Fibroblast of the conjunctiva (primary cell): ENCODE measurements at places on chromosomes 3 and 15.

- no peak for DNase-seq
These were observed 85.4 kb downstream of the TMEM108 start for GRCh38 chr3:133123636-133124035.

DNA sequence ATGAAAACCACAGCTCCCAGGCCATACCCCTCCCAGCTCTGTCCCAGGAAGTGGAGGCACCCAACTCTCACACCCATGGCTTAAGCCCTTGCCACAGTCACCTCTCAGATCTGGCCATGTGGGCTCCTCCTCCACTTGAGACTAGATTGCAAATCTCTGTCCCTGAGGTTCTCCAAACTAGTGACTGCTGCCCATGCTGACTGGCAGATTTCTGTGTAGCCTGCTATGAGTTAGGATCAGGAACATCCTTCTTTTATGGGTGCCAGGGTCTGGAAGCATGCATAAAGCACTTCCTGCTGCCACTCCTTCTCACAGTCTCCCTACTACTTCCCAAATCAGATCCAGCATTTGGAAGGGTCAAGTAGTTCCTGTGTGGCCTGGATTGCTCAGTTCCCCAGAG lies 59.6 kb upstream of the GOLIM4 start:
- no peak for DNase-seq

DNA sequence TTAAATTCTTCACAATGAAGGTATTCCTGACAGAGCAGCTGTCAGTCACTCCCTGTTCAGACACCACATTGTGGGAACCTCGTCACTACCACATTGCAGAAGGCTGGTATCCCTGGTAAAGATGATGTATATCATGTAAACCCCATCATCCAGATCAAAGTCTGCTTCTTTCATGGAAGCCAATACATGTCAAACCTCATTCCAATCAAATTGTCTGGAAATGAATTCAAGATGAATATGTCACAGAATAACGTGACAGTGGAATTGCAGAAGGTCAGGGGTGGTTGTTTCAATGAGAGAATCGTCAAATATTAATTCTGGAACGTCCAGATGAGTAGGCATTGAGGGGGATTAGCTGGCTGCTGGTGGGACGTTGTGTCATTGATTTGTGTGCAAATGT lies 4.2 kb downstream of the ZIC4 start:
- no peak for DNase-seq

- no peak for DNase-seq
These were observed 107.3 kb upstream of the SELENOK start for GRCh38 chr3:53998980-53999379.

- no peak for DNase-seq
These were observed 174.8 kb upstream of the MBNL1 start for GRCh38 chr3:152093901-152094300.

DNA sequence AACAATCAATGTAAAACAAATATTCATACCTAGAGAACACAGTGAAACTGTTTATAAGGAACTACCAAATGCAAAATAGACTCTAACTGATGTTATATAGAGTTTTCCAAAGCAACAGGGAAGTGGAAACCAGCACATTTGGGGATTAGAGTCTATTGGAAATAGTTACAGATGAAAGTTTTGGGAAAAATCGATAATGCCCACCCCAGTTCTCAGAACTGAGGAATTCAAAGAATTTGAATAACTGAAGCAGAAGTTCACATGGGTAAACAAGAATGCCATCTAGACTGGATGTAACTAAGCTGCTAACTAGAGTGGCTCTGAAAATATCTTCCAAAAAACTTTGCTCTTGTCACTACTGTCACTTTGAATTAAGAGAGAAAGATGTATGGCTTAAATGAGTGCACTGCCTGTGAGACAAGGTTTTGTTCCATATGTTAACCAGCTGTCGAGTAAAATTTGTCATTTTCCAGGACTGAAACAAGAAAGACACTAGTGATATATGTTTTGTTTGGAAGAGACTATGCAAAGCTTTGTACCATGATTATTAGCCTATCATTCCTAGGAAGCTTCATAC lies 9.2 kb upstream of the DENND4A start:
- DNase-seq: no peak

- no peak for DNase-seq
These were observed 12.9 kb upstream of the APEH start for GRCh38 chr3:49661281-49661680.

DNA sequence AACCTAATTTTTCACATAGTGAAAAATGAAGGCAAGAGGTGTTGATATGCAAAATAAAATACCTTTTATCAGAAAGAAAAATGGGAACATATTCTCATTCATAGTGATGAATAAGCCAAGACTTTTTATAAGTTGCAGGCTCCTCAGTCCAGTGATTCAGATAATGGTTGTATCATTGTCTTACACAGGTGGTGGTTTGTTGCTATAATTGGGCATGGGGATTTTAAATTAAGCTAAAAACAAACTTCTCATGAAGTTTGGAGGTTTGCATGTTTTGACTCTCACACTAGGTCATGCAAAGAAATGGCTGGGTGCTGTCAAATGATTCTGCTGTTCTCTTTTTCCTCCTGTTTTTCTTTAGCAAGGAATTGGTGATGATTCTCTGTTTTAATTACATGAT lies 60.8 kb upstream of the SKIL start:
- no peak for DNase-seq

DNA sequence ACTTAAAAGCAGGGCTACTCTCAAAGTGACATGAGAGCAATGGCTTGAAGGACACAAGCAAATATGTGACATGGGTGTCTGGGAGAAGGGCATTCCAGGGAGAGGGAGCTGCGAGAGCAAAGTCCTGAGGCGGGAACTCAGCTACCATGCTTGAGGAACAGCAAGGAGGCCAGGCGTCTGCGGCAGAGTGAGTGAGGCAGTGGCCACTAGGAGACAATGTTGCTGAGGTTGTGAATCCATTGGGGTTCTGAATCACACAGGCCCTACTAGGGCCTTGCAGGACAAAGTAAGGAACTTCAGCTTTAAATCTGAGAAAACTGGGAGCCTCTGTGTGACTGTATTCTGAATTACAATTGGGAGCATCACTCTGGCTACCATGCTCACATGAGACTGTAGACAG lies 94.1 kb upstream of the PRICKLE2 start:
- DNase-seq: no peak

- DNase-seq: no peak
These were observed 657.5 kb upstream of the DPPA4 start for GRCh38 chr3:109994853-109995252.

DNA sequence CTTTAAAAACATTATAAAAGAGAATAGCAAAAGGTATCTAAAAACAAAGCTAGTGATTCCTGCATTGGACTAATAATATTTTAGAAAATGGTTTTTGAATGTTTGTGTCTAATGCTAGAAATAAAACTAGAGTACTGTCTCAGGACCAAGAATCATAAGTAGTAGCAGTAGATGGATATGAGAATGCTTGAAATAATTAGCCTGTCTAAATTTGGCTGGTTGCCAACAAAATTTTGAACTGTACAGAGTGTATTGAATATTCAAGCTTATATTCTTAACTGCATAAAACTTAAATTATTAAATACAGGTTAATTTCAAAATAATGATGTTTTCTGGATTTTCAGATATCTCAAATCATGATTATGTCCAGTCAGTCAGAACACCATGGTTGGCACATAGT lies 14.0 kb downstream of the ABHD5 start:
- no peak for DNase-seq

DNA sequence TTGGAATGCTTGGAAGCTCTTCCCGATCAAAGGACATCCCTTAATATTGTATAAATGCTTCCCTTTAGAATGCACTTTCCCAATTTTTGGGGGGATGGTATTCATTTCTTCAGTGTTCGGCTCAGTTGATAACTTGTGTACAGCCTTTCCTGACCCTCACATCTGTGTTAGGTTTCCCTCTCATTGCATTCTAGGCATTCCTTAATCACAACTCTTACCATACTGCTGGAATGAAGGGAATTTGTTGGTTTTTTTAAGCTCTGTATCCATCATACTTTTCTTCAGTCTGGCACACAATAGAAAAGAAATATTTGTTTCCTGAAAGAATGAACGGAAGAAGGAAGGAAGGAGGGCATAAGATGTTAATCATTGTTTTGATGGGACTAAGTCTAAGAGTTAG lies 119.5 kb downstream of the CHST2 start:
- no peak for DNase-seq
